Osteoblast (primary cell): ENCODE measurements at places on chromosomes 11 and 22. TPM values are rescaled to one million over a fixed set of nuclear protein-coding genes. Genes with fewer than 3 reads are reported as not detected.

The SLC6A5 gene
- not detected in 2 replicates for total RNA-seq

The CD3G gene
- not detected in 2 replicates for total RNA-seq

The OR5B21 gene
- not detected in 2 replicates for total RNA-seq

The MCHR1 gene
- total RNA-seq: 0.59 TPM in 1 of 2 replicates, not detected in the other

The DENND6B gene
- total RNA-seq: 5.9 and 6.5 TPM in 2 replicates

The FXYD6 gene
- total RNA-seq: not detected in 2 replicates

- peak; percentile 88 for DNase-seq
Measured at GRCh38 chr22:44828193-44828592, 75.8 kb downstream of the ARHGAP8 start.

GRCh38 chr11:18479063-18479462, 23.4 kb downstream of the LDHAL6A start:
- no peak for DNase-seq

- peak; percentile 1 for DNase-seq
Measured at GRCh38 chr11:23540101-23540561, 679.9 kb upstream of the CCDC179 start.

GRCh38 chr22:40560551-40560950, 76.0 kb downstream of the MRTFA start:
- DNase-seq: no peak

- DNase-seq: no peak
Measured at GRCh38 chr11:134659882-134660281, 247.8 kb upstream of the B3GAT1 start.

- peak; percentile 44 for DNase-seq
Measured at GRCh38 chr11:1128311-1129142, 29.2 kb upstream of the MUC5AC start.

DNA sequence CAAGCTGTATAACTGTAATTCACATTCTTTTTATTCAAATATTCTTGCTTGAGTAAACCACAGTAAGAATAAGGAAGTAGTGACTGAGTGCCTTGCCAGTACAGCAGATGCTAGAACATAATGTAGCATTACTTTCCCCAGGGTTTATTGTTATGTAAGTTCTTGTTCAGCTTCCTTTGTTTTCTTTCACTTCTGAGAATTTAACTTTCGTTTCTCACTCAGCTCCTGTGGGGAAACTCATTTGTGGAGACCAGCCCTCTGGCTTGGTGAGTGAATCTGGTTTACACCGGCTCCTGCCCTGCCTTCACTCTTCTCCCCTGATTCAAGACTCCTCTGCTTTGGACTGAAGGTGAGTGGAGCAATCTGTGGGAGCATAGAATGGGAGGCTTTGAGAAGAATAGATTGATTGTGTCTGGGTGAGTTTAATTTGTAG, at the start of gene TRIM22:
TSS of gene TRIM22 (plus strand) at position 240 of the 433 bp plus-strand sequence. CDS start 6,443 bp downstream, outside the sequence.
- peak; percentile 90 for DNase-seq

- DNase-seq: peak; percentile 30
Measured at GRCh38 chr11:65090628-65091027, 5.4 kb upstream of the VPS51 start.

DNA sequence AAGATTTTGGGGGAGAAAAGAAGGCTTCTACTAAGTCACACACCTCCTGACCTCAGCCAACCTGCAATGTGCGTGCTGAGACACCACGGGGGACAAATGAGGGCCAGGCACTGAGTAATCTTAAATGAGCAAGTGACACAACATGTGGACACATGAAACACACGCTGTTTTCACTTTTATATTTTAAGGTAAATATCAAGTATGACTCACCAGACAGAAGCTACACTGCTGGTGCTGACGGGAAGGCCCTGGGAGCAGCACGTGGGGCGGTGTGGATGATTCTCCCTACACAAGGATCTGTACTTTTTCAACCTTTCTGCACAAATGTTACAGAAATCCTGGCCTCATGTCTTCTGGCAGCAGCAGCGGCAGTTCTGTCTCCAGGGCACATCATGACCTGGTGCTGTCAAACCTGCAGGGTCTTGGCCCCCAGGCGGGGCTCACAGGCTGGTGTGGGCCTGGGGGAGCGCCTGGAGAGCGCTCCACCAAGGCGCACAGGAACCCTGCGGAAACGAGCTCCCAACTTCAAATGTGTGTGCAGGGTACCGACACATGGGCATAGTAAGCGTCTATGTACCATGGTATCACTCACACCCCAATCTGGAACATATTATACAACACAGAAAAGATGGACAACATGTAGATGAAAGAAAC, 61.7 kb downstream of the DGCR2 start:
- peak; percentile 90 for DNase-seq

GRCh38 chr11:47533690-47534151, 19.2 kb downstream of the CELF1 start:
- peak; percentile 73 for DNase-seq

GRCh38 chr11:121494355-121495099, 41.8 kb upstream of the SORL1-AS1 start:
- no peak for DNase-seq

GRCh38 chr11:62593434-62594044, 2.2 kb upstream of the TUT1 start:
- DNase-seq: peak; percentile 92

GRCh38 chr11:64096835-64097234, 61.1 kb downstream of the FLRT1 start:
- DNase-seq: no peak

GRCh38 chr11:66862559-66863037, 5.7 kb downstream of the LRFN4 start:
- peak; percentile 72 for DNase-seq
